ENCODE measurements at places on chromosomes 3 and 15. TPM values are rescaled to one million over a fixed set of nuclear protein-coding genes. Genes with fewer than 3 reads are reported as not detected.

- DNase-seq = no peak
Measured at GRCh38 chr3:18988614-18989229, 159.6 kb upstream of the KCNH8 start.

The CRYGS gene
- not detected for total RNA-seq

- no peak for DNase-seq
Measured at GRCh38 chr3:106255870-106256248, 387.0 kb upstream of the CBLB start.

DNA sequence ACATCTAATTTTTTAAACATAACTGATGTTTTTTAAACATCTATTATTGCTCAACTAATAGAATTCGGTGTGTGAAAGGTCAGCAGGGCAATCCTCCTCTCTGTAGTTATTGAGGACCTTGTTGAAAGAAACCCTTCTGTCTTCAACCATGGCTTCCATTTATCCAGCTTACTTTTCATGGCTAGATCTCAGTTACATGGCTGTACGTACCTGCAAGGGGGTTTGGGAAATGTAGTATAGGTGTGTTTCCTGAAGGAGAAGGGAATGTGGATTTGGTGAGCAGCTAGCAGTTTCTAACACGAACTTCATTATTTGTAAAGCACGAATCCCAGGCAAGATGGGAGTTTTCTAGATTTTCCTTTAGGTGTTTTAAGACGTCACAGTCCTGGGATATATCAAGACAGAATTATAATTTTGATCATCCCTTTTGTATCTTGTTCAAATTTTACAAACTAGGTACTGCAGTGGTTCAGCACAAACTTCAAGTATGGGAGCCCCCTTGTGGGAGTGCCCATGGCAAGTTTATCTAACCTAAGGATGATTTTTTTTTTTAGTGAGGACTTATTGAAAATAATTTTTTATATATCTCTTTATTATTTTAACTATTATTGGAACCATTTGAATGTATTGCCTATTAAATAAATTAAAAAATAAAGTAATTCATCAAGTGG lies 41.6 kb downstream of the FBXL2 start:
- no peak for DNase-seq

GRCh38 chr3:120506828-120507774 lies 56.3 kb upstream of the FSTL1 start:
- DNase-seq = peak; percentile 75

GRCh38 chr3:11769704-11770476 lies 76.8 kb downstream of the TAMM41 start:
- no peak for DNase-seq

The PPP2R3A gene
- total RNA-seq = 10.5 TPM

The TNFAIP8L3 gene
- total RNA-seq = 2.6 TPM

DNA sequence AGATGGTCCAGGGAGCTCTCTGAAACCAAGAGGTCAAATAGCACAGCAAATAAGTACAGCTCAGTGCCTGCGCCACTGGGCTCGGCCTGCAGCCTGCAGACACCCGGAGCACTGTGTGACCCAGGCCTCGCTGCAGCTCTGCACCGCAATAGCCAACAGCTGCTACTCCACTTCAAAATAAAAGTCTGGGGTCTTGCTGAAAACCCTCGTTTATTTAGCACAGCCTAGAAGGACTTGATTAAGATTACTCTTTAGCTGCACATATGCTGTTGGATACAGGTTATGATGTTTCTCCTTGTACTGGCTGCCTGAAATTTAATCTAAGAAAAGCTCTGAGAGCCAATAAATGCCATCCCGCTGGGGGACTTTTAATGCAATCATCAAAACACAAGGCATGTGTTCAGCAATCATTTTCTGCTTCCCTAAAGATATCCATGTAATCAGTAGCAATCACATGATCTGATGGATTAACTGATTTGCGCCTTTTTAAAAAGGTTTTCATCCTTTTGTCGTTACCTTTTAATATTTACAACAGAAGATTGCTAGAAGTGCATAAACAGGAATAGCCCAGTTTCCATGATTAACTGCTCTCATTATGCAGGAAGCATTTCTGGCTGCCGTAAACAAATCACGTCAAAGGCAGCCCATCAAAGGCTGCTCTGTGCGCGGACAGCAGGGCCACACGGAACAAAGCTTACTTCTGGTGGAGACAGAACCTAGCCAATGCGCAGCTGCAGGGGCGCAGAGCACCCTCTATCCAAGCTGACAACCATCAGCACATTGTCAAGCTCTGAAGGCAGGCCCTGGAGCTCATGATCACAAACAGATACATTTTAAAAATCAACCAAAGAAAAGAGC lies 58.8 kb downstream of the CLASP2 start:
- peak; percentile 12 for DNase-seq

The PLA2G4E gene
- not detected for total RNA-seq

The IMP3 gene
- 159 TPM for total RNA-seq

The C2CD4A gene
- total RNA-seq = not detected

The ALDH1L1 gene
- total RNA-seq = 36.1 TPM

The KNG1 gene
- total RNA-seq = not detected

The CD276 gene
- 84.3 TPM for total RNA-seq

The THAP10 gene
- 3.1 TPM for total RNA-seq
